Peyer's patch (tissue), 4 donors: ENCODE measurements at places on chromosomes 3 and 15. TPM values are rescaled to one million over a fixed set of nuclear protein-coding genes. Genes with fewer than 3 reads are reported as not detected.

DNA sequence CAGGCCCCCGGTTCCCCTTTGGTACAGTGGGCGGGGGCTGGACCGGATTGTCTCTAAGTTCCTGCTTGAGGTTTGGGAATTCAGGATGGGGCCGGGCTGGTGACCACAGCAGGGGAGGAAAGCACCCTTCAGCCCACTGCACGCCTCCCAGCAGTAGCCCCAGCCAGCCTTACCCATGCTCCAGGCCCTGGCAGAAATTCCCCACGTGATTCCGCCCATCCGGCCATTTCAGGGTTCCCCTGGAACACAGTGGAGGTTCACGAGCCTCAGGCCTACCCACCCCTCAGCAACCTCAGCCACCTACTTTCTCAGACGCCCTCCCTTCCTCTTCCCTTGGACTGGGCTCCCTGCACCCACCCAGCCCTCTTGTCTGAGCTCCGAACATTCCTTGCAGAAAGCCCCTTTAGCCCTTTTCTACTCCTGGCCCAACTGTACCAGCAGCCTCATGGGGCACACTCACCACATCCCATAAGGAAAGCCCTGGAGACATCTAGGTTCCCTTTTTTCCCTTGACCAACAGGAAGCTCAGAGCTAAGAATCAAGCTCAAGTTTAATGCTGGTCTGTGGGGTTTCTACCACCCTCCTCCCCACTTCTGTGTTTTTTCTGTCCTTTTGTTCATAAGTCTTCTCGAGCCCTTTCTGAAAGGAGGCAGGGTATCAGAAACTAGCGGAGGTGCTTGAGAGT lies 11.5 kb downstream of the ALS2CL start:
- no peaks in the 10 kb centered on the region for H3K36me3 ChIP-seq
- no peak overlapping the region for H3K4me3 ChIP-seq
- H3K27ac ChIP-seq: no peak overlapping the region
- H3K27me3 ChIP-seq: no peaks in the 10 kb centered on the region
- no peaks in the 10 kb centered on the region for H3K4me1 ChIP-seq

GRCh38 chr3:29275309-29275708 lies 5.6 kb upstream of the RBMS3 start:
- DNase-seq: no peak
- H3K4me3 ChIP-seq: no peak overlapping the region
- H3K27me3 ChIP-seq: no peaks in the 10 kb centered on the region
- no peaks in the 10 kb centered on the region for H3K4me1 ChIP-seq
- H3K36me3 ChIP-seq: no peaks in the 10 kb centered on the region
- H3K27ac ChIP-seq: no peak overlapping the region

DNA sequence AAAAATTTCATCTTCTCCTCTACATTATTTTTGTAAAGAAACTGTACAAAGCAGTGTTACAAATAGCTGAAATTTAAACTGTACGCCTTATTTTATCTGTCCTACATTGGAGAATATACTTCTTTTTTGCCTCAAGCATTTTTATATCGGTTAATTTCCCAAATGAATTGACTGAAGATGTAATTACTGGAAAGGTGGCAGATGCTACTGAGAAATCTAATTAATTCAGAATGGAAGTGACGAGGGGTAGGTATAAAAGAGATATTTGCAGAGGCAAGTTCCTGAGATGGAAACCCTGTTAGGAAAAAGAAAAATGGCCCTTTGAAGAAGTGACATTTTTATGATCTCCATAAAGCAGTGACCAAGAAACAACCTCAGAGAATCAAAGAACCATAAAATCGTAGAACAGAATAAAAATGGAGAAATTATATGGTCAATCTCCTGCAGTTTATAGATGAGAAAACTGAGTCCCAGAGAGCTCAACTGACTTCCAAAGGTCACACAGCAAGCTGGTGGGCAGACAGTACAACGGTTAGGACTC lies 20.4 kb downstream of the RUVBL1 start:
- H3K27me3 ChIP-seq: no peaks in the 10 kb centered on the region
- no peak for DNase-seq
- no peak overlapping the region for H3K27ac ChIP-seq
- no peaks in the 10 kb centered on the region for H3K4me1 ChIP-seq
- no peaks in the 10 kb centered on the region for H3K36me3 ChIP-seq

- peaks cover 4% of the 10 kb centered on the region for H3K4me1 ChIP-seq
- H3K36me3 ChIP-seq: peaks cover 92% of the 10 kb centered on the region
- no peak for DNase-seq
- no peaks in the 10 kb centered on the region for H3K27me3 ChIP-seq
Measured at GRCh38 chr3:37053753-37054152, 60.4 kb downstream of the MLH1 start.

SOX2 gene
- not detected for total RNA-seq

PAQR9 gene
- total RNA-seq: not detected
